Left forelimb (tissue), 1 donor: ENCODE measurements at places on chromosomes 5 and 9.

DNA sequence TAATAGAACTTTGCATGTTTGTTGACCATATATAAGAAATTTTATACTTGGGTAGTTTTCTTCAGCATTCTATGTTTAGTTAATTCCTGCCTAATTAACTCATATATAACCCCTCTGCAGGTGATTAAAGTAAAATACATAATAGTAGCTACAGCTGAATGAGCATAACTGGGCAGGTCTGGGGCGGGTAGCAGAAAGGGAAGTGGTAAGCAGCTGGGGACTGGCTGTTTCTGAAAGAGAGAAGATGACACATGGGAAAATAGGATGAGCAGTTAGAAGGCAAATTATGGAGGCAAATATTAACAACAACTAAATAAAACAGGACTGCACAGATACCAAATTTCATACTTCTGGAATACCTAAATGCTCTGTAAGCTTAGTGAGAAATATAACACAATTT is 128.1 kb downstream of the CPLANE1 start:
- no peak for DNase-seq

DNA sequence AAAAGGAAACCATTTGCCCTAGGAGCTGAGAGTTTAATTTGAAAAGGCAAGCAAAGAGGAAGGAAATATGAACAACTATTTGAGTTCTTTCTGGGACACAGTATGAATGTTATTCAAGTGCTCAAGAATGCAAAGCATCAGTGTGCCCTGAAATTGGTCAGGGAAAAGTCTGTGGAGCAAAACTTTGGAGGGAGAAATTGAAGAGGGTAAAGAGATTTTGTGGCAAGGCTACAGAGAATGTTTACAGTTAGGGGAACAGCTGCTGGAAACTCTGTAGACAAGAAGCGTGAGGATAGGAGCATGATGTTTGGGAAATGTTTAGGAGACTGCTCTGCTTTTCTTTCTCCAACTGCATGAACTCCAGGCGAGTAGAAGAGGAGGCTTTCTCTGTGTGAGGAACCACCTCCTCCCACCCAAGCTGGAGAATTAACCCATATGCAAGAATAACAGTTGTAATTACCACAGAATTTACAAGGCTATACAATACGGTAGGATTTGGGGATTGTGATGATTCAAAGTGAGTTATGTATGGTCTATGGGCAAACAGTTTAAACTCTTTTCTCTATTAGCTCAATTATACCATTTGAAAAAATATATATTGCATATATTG is 75.4 kb upstream of the IL7R start:
- DNase-seq: no peak

DNA sequence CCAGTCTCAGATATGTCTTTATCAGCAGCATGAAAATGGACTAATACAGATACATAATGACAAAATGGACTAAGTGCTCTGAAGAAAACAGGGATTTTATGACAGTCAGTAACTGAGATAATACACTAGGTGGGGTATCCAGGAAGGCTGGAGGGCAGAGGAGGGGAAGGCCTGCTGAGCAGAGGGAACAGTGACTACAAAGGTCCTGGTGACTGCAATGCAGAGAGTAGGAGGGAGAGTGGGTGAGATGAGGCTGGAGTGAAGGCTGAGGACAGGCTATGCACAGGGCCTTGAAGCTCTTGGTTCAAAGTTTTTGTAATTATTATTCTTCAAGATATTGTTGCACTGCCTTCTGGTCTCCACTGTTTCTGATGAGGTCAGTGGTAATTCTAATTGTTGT is 4.9 kb downstream of the ACOT12 start:
- no peak for DNase-seq

DNA sequence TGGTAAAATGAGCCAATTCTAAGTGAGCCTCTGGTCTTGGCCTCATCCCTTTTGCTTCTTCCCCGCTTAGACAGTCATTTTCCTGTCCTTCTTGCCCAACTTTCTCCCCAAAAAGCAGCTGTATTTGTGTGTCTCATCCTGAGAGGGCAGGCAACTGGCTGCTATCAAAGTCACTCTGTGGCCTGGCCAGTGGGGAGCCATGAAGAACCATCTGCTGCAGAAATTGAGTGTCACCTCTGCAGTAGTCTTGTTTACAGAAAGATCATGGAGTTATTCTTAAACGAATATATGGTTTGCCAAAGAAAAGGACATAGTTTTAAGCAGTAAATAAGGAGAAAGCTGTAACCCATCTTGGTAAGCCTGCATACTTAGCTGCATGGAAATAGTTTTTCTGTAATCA is 233.6 kb upstream of the ELAVL2 start:
- DNase-seq: no peak

DNA sequence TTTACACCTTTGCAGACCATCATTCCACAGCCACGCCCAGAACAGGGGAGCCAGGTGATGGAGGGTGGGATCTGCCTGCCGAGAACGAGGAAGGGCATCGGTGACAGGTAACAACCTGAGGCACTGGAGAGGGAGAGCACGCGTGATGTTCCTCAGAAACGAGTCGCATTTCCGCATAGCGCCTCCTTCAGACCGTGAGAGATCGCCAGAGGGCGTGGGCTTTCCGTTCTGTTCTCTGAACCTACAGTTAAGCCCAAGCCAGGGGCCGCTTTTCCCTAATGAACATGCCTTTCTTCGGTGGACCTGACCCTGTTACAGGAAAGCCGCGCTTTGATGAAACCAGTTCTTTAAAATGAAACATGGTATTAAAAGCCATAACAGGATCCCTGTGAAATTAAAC is 17.1 kb upstream of the ADAMTS2 start:
- no peak for DNase-seq

- no peak for DNase-seq
Measured at GRCh38 chr5:172114875-172115422, 73.1 kb downstream of the STK10 start.

GRCh38 chr9:130997925-130998596 is 10.9 kb upstream of the LAMC3 start:
- no peak for DNase-seq

DNA sequence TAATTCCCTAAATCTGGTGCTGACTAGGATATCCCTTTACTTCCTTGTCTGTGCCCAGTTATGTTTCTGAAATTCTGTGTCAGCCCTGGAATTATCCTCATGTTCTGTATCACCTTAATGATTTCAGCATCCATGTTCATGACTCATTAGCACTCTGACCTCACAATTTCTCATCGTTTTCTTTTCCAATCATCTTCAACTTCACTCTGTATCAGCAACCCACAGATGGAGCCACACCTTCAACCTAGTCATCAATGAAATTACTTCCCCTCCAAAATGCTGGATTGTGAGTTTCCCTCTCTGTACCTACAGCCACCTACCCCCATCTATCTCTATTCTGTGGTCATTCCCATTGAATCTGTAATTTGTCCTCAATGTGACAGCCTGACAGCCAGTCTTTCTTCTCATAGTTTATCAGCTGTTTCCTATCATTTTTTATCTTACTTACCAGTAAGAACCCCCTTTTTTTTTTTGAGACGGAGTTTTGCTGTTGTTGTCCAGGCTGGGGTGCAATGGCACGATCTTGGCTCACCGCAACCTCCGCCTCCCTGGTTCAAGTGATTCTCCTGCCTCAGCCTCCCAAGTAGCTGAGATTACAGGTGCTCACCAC is 3.1 kb upstream of the IL6ST start:
- DNase-seq: no peak

DNA sequence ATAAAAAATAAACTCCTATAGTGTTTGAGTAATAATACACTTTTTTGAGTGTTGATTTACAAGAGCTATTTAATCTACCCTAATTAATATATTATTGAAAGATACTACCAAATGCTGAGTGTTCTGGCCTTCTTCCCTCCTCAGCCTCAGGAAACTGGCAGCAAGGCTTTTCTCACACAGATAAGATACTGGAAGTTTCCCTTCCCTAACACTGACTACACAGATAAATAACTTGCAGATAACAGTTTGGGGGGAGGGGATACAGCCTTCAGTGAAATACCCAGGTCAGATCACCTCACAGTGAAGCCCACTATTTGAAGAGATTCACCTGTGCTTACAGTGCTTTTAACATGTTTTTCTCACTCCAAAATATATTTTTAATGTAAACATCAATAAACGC is 1.6 kb upstream of the NIPSNAP3A start:
- DNase-seq: no peak

- no peak for DNase-seq
Measured at GRCh38 chr5:154797762-154798161, 42.6 kb downstream of the LARP1 start.

GRCh38 chr5:167832609-167833008 is 458.8 kb upstream of the WWC1 start:
- DNase-seq: no peak

DNA sequence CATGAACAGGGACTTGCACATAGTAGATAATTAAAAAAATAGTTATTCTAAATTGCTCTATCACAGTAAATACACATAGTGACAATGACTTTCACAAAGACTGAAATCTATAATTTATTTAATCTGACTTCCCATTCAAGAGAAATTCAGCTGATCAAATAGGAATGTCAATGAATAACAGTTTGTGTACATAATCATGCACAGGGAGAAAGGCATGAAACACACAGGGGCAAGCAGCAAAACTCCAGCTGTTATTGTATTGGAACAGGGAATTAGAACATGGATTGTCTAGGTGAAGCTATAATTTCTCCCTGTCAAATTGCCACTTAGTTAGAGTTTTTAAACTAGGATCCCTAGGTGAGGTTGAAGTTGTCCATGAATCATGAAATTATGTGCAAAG is 99.9 kb downstream of the HCN1 start:
- no peak for DNase-seq

- no peak for DNase-seq
Measured at GRCh38 chr9:131781069-131781468, 41.2 kb upstream of the RAPGEF1 start.

DNA sequence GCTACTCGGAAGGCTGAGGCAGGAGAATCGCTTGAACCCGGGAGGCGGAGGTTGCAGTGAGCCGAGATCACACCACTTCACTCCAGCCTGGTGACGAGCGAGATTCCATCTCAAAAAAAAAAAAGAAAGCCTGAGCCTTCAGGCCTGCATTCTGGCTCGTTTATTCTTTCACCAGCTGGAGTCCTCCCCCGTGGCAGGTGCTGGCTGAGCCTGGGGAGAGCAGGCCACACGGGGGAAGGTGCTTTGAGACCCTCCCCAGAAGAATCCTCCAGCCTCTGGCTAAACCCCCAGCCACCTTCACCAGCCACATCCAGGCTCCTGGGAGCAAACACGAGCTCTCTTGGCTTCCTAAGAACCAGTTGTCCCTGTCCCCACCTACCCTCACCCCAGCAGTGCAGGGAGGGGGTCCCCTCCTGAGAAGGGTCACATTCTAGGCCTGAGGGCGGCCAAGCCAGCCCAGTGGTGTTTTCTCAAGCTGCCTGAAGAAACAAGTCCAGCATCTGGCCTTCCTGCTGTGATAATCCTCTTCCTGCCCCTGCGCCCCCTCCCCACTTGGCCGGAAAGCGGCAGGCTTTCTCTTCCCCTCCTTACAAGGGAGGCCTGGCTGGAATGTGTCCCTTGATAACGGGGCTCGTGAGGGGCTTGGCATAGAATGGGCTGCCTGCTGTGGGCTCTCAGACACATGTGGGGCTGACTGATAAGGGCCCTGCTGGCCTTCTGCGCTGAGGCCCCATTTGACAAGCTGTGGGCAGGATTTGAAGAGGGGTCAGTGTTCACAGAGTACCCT is 41.5 kb downstream of the PLPP7 start:
- no peak for DNase-seq

GRCh38 chr5:33941090-33941489 is 4.9 kb downstream of the RXFP3 start:
- no peak for DNase-seq

GRCh38 chr9:78792745-78793144 is 495.8 kb downstream of the PSAT1 start:
- DNase-seq: no peak

DNA sequence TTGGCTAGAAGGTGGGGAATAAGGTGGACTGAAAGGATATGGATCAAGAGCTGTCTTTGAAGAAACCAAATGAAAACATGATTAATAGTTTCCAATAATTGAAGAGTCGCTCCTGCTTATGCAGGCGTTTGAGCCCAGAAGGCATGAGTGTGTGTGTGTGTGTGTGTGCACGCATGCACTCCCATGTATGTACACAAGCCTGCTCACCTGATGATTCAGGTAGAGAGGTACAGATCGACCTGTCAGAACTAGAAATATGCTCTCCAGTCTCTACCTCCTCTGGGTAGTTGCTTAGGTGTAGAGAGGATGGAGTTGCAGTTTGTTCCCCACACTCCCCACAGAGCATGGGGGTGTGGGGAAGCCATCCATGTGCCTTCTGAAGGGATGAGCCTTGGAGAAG is 1.1 kb upstream of the FGF1 start:
- DNase-seq: no peak

DNA sequence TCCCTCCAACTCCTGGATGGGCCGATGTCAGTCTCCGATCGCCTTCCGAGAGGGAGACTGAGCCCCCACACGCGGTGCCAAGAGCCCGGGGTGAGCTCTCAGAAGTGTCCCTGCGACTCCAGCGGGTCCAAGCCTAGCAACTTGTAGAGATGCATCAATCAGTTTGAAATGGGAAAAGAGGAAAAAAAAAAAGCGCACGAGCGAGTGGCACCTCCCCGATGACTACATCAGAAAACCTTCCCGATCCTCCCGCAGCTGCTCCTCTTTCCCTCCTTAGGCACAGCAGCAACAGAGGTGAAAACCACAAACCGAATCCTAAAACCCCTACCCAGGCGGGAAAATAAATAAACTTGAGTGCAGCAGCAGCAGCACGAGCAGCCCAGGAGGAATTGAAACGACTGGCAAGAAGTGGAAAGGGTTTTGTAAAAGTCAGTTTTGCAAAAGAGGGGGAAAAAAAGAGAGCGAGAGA is 1.0 kb upstream of the EFNA5 start:
- DNase-seq: peak; percentile 80

GRCh38 chr5:62575489-62575888 is 3.1 kb upstream of the LRRC70 start:
- no peak for DNase-seq

DNA sequence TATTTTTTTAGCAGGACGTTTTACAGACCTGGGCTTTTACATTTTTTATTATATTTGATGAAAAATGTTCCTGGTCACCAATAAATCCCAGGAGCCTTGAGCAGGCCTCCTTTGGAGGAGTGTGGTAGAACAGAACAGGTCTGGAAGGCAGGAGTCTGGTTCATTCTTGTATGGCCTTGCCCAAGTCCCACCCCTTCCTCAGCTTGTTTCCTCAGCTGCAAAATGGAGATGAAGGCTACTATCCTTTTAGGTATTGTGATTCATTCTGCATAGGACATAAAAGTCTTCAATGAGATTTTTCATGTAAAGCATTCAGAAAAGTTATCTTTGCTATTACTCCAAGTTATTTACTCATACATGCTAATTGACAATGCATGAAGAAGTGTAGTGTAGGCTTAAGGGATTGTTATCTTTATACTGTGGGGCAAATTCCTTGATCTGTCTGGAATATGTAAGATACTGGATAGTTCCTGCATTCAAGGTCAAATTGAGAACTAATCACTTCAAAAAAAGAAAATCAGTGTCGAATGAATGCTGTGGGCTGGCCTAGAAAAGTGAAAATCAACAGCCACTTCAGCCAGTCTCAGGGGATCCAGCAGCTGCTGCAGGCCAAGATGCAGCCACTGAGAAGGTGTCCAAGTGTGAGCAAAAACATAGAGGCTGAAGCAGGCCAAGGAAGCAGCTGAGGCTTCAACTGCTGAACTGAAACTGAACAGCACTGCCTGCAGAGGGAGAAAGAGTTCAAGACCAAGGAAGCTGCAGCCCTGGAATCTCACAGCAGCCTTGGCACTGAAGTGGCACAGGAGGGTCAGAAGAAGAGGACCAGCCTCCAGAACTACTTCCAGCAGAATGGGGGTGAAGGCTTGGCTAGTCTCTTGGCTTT is 15.5 kb upstream of the SLC36A3 start:
- no peak for DNase-seq

GRCh38 chr5:173237143-173237874 is 2.3 kb upstream of the NKX2-5 start:
- DNase-seq: no peak

GRCh38 chr9:89638893-89639292 is 34.1 kb downstream of the GADD45G start:
- DNase-seq: no peak
